ENCODE measurements at places on chromosomes 11 and 22.

- DNase-seq: no peak
These were observed 37.0 kb downstream of the SGSM1 start for GRCh38 chr22:24843048-24843447.

GRCh38 chr22:38243007-38243765 is 29.6 kb downstream of the TMEM184B start:
- DNase-seq: no peak

DNA sequence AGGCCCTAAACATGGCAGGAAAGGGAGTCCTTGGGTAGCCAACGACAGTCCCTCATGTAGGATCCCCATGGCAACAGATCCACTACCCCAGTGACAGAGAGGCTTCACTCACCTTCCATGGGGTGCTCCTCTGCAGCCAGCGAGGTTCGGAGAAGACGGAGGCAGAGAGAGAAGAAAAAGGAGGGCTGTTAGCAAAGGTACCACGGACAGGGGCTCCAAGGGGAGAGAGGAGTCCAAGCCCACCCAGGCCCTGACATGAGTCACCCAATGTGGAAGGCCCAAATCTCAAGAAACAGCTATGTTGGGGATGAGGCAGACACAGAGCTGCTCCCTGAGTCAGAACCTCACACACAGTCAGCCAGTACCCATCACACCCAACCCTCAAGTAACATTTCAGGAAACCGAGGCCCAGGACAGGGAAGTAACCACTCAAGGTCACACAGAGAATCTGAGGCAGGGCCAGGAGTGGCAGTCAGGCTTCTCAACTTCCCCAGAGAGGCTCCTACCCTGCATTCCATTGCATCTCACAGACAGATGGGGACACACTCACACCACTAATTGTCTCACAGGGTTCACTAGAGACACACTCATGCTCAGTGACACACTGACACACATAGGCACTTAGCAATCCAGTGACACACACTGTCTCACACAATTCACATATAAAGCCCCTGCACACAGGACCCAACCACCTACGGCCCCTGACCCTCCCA is 25.2 kb downstream of the NRXN2 start:
- DNase-seq: no peak

GRCh38 chr11:11464555-11464954 is 111.5 kb upstream of the CSNK2A3 start:
- no peak for DNase-seq

DNA sequence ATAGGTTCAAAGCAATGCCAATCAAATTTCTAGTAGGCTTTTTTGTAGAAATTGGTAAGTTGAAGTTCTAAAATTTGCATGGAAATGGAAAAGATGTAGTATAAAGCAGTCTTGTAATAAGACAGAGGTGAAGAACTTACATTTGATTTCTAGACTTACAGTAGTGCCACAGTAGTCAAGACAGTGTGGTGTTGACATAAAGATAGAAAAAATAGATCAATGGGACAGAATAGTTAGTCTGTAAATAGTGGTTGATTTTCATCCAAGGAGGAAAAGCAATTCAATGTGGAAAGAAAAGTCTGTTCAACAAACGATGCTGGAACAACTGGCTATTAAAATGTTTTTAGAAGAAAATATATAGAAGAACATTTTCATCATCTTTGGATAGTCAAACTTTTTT is 67.9 kb downstream of the CHRDL2 start:
- no peak for DNase-seq

- DNase-seq: no peak
These were observed 16.8 kb downstream of the RAB30 start for GRCh38 chr11:83054904-83055380.

- DNase-seq: no peak
These were observed 456.5 kb upstream of the CNTN5 start for GRCh38 chr11:98564233-98564632.

- no peak for DNase-seq
These were observed 34.6 kb downstream of the EHF start for GRCh38 chr11:34655335-34656008.

- DNase-seq: no peak
These were observed 1151.9 kb downstream of the BRD1 start for GRCh38 chr22:48675830-48676145.

GRCh38 chr11:68469122-68469521 is 8.6 kb downstream of the PPP6R3 start:
- DNase-seq: no peak

GRCh38 chr11:116691771-116692177 is 81.0 kb downstream of the BUD13 start:
- no peak for DNase-seq

DNA sequence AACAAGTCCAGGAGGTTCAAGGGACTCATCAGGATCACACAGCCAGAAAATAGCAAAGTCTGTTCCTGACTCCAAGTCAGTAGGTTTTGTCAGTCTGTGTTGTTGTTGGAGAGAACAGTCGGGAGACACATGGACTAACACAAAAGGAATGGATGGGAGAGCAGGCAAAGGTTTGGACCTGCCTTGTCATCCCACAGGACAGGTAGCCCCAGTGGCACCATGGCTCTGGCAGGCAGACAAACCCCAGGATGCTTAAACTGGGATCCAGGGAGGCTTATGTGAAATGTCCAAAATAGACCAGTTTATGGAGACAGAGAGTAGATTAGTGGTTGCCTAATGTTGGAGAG is 201.6 kb upstream of the NAV2 start:
- DNase-seq: no peak

- no peak for DNase-seq
These were observed 1.5 kb downstream of the TCF20 start for GRCh38 chr22:42268852-42269410.

DNA sequence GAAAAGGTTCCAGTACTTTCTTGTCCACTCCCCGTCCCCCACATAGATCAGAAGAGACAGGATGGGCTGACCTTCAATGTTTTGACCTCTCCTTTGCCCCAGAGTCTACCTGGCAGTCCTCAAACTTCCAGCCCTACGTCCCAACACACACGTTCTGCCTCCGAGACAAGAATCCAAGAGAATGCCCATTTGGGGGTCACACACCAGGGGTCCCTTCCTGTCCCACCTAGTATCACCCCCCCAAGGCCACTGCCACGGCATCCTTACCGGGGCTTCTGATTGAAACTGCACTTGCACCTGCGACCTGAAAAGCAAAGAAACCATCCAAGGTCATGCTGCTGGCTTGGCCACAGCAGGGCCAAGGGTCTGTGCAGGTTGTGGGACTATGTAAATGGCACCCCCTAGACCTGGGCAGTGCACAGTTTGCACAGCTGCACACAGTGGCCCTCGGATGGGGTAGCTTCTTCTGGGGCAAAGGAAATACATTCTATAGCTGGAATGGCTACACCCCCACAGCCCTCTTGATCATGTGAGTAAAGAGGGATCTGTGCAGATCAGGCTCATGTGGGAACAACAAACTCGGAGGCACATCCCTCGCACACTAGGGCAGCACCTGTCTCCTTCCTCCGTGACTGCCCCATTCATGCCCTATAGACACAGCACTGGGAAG is 16.5 kb upstream of the FXYD2 start:
- DNase-seq: no peak

DNA sequence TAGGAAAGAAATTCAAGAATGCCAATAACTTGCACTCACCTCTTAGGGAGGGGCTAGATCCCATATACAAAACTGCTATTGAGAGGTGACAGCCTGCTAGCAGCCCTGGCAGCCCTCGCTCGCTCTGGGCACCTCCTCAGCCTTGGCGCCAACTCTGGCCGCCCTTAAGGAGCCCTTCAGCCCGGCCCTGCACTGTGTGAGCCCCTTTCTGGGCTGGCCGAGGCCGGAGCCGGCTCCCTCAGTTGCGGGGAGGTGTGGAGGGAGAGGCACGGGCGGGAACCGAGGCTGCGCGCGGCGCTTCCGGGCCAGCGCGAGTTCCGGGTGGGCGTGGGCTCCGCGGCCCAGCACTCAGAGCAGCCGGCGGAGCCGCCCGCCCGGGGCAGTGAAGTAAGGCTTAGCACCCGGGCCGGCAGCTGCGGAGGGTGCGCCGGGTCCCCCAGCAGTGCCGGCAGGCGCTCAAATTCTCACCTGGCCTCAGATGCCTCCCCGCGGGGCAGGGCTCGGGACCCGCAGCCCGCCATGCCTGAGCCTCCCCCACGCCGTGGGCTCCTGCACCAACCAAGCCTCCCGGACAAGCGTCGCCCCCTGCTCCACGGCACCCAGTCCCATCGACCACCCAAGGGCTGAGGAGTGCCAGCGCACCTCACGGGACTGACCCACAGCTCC is 329.9 kb downstream of the FAM181B start:
- DNase-seq: no peak

DNA sequence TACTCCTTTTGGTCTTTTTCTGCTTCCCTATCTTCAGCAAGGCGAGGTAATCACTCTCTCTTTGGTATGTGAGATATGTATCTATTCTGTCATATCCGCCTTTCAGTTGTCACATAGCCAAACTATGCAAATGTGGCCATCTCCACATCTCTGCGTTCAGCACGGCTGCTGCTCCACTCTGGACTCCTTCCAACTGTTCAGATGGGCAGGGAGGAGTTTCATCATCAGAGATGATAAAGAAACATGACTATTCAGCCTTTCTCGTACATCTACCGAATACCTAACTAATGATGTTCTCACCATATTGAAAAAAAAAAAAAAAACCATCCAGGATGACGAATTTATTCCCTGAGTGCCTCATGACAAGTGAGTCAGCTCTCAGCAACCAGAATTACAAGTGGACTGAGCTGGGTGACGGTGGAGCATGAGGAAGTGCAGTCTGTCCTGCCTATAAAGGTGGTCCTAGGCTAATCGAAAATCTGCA is 899.6 kb downstream of the OPCML start:
- DNase-seq: no peak

GRCh38 chr11:32817181-32817851 is 12.4 kb upstream of the PRRG4 start:
- no peak for DNase-seq

DNA sequence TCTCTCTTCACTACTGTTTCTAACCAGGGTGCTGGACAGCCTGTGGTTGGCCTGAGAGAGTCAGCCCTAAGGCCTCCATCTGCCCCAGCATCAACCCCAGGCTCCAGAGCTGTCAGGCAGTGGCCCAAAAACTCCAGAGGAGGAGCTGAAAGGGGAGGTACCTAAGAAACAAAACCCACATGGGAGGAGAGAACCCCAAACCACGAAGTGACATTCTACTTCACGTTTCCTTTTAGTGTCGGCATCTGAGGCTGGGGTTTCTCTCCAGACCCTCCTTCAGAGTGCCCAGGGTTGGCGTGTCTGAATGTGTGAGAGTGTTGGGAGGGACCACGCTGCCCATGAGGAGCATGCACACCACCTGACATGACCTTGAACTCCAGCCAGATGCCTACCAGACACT is 69.8 kb upstream of the NNMT start:
- no peak for DNase-seq

- no peak for DNase-seq
These were observed 208.4 kb downstream of the BRD1 start for GRCh38 chr22:49619301-49619700.

All from esophagus squamous epithelium (tissue), 5 donors.